Endothelial cell (in vitro differentiated cells): ENCODE measurements at places on chromosomes 3 and 15.

DNA sequence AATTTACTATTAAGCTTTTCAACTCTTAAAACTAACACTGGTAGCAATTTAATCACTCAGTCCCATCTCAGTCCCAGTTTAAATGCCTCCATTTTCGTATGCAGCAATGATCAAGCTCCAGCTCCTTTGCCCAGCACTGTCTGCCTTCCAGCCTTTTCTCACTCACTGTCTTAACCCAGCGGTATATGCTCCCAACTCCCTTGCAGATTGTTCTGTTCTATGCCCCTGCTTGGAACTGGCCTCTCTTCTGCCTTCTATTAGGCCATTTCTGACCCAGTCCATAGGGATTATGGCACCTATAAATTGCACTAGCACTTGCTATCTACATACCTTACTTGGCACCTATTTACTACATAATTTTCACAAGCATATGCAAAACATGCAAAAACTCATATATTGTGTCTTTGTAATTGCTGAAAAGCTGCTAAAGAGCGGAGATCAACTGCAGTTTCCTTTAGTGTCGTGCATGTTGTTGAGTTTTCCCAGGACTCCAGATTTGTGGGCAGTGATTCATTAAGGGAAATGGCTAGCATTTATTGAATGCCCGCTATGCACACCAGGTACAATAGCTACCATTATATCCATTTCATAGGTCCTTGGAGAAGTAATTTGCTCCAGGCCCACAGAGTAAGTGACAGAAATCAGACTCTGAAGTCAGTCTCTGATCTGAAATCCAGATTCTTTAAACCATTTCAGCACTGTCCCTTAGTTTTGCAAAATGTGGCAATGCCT lies 24.4 kb downstream of the CRBN start:
- no peak for DNase-seq

GRCh38 chr3:20403986-20404740 lies 218.2 kb upstream of the SGO1 start:
- no peak for DNase-seq

DNA sequence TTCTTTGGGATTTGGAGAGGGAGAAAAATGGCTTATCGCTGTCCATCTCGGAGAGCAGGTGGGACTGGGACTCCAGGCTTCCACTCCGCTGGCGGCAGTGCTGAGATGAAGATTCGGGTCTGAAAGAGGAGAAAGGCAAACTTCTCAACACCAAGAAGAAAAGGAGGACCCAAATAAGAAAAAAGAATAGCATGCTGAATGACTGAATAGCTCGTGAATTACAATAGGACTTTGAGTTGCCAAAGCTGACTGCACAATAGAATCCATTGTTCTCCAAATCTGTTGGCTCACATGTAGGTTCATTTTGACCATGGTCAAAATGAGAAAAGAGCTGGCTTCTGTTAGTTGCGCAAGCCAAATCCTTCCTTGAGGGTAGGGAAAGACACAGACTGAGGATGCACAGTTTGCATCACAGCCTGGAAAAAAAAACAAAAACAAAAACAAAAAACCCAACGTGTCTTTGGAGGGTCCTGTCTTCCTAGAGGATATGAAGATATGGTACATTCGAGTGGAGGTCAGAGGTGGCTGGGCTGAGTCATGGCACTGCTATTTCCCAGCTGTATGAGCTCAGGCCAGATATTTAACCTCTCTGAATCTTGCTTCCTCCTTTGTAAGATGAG lies 59.3 kb upstream of the LMOD3 start:
- DNase-seq = no peak

- no peak for DNase-seq
These were observed 99.5 kb upstream of the KCNMB2 start for GRCh38 chr3:178436773-178437172.

- DNase-seq = no peak
These were observed 49.8 kb upstream of the PXYLP1 start for GRCh38 chr3:141181819-141182218.

DNA sequence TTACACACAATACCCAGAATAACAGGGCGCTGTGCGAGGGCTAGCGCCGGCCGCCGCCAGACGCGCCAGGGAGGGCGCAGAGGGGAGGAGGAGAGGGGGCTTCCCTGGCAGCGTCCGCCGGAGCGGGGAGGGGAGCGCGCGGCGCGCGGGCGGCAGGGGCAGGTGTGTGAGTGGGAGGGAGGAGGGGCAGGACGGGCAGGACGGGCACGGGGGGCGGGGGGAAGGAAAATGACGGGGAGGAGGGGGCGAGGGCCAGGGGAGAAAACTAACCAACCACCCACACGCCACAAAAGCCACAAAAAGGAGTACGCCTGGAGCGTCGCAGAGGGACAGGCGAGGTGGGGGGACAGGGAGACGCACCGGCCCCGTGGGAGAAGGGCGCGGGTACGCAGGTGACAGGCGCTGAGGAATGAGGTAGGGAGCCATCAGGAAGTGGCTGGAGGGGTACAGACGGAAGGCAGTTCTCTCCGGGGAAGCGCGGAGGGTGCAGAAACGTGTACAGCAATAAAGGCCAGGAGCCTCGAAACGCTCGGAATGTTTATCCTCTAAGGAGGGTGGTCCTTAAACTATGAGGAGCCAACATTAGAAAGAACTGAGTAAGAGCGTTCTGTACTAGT lies 610 bp upstream of the SATB1 start:
- peak; percentile 66 for DNase-seq

DNA sequence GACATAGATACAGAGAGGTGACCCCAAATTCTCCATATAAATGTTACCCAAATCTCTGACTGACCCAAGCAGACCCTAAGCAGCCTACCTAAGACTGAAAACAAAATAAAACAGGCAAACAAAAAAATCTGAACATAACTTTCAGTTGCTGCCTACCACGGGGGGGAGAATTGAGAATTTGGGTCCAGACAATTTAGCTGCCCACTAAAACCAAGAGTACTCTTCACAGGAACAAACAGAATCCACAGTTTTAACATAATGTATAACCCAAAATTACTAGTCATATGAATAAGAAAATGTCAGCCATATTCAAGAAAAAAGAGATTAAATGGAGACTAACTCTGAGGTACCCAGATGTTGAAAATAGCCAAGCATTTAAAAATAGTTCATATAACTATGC lies 44.4 kb downstream of the SRPRB start:
- DNase-seq = no peak

DNA sequence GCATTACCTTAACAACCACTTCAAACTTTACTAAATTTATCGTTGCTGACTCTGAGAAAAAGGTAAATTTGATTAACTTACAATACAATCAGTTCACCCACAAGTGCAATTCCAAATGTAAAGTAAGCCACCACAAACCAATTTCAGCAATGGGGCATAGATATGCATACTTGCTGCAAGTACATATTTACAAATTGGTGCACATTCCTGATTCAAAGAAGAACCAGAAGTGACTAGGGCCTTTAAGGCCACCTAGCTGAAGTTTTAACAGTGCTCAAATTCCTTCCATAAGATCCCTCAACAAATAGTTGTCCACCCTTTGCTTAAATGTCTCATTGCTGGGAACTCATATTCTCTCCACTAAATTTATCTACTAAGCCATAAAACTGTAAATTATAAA lies 67.2 kb downstream of the INO80 start:
- DNase-seq = no peak

GRCh38 chr3:155350571-155350970 lies 57.1 kb upstream of the STRIT1 start:
- no peak for DNase-seq

- no peak for DNase-seq
These were observed 27.8 kb downstream of the ACSBG1 start for GRCh38 chr15:78206326-78207109.

DNA sequence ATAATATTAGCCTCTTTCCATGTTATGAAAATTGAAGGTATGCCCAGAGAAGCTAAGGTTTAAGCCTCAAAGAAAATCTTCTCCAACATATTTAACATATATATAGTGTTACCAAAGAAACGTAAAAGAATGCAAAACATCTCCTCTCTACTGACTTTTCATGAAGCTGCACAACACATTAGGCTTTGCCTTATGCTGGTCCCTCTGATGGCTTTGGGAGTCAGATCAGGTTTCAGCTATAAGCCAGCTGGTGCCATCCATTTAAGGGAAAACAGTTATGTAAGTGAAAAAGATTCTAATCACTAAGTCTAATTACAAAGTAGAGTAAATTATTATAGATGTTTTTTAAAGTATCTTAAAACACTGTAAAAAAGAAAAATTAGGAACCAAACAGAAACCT lies 410.5 kb downstream of the LSAMP start:
- no peak for DNase-seq

DNA sequence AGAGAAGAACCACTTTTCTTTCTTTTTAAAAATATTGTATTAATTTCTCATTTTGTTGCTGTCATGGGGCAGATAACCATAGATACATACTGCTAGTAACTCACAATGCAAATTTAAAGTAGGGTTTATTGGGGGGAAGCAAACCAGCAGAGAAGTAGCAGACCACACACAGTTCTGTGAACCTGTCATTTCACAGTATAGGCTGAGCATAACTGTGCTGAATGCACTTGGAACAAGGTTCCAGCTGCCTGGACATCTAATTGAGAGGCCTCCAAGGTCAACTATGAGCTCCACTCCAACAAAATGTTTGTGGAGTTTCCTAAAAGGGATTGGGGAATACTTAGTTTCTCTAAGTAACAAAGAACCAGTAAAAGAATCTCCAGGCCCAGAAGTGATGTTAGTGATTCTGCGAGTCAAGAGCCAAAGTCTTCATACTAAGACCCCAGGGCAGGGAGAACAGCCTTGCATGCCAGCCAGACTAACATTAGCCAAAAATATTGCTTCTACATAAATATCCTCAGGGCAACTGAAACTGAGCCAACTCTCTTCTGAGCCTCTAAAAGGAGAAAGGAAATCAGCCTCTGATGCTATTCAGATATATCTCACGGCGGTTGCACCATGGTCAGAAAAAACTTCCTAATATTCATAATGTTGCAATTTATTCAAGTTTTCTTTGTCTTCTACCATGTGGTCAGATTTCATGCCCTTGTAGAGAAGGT lies 856.4 kb upstream of the ALCAM start:
- DNase-seq = no peak

GRCh38 chr3:13479332-13479581 lies 849 bp upstream of the HDAC11 start:
- no peak for DNase-seq

DNA sequence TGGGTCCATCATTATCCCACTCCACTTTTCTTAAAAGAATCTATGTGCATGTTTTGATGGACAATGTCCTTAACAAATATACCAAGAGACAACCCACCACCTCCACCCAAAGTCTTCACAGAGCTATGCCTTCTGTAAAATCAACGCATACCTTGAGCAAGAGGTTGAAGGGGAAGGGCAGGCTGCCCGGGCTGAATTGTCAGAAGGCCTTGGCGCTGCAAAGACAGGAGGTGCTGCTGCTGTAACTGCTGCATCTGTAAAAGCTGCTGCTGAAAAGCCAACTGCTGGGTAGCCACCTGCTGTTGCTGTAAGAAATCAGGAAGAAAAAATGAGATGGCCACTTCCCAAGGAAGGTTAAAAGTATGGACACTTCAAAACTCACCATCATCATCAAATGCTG lies 536.7 kb downstream of the FOXP1 start:
- DNase-seq = no peak

DNA sequence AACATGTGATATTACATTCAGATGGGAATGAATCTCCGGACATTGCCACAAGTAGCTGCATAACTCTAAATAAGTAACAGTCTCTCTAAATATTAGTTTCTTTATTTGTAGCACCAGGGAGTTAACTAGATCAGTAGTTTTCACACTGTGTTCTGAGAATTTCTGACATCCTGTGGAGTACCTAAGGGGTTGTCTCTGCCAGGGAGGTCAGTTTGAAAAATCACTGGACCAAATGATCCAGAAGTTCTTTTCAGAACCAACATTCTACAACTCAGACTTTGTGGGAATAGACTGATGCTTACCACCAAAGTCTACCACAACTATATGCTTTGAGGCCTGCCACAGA lies 9.0 kb upstream of the ILDR1 start:
- no peak for DNase-seq

GRCh38 chr3:7657214-7658112 lies 796.5 kb downstream of the GRM7 start:
- DNase-seq = no peak

DNA sequence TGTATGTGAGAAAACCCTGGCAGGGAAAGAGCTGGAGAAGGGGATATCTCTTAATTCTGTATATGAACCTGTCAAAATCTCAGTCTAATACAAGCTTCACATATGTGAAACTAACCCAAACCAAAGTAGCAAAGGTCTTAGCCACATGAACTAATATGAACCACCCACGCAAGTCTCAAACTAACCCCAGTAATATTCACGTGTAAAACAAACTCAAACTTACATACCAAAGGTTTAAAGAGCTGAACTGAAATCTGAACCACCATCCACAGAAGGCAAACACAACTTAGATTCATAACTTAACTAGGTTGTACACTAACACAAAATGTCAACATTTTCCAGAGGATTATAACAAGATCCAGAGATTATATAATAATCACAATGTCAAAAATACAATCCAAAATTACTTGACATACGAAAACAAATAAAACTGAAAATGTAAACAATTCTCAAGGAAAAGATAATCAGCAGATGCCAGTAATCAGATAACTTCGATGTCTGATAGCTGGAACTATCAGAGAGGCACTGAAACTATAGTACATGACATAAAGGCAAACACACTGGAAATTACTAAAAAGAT lies 64.1 kb downstream of the VPS13C start:
- DNase-seq = no peak

DNA sequence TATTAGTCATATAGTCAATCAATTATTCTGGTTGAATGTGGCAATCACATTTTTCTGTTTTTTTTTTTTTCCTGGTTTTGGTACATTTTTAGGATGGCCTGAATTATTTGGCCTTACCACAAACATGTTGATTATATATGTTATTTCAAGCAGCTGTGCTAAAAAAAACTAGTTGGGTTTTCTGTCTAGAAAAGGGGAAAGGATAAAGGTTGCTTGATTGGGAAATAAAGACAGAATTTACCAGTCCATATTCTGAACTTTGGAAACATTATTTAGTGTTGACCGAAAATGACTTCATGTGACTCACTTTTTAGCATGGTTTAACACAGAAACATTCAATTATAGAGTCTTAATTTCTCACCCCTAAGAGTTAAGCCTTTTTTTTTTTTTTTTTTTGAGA lies 8.1 kb downstream of the MORF4L1 start:
- DNase-seq = no peak

DNA sequence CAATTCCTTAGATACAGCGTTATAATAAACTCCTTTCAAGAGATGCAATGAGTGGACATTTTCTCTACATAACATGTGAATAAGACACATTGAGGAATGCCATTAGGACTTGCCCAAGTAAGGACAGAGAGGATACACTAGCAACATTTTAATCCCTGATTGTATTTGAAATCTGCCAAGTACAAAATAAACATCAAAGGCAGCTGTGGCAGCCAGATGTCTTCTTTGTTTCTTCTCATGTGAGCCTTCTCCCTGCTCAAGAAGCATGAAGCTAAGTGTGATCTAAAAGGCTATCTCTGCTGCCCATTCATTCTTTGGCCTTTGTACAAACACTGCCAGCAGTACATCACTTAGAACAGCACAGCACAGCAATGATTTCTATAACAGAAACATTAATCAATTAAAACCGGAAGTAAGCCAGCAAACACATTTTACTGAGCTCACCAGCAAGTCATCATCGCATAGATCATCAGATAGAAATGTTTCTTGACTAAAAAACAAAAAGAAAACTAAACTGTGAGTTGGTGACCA lies 364.0 kb downstream of the CNTN6 start:
- no peak for DNase-seq

- no peak for DNase-seq
These were observed 38.9 kb upstream of the ALCAM start for GRCh38 chr3:105327662-105328337.
